Dermis blood vessel endothelial cell (primary cell): ENCODE measurements at places on chromosomes 3 and 15. TPM values are rescaled to one million over a fixed set of nuclear protein-coding genes. Genes with fewer than 3 reads are reported as not detected.

Gene YEATS2
- total RNA-seq = 40.8 and 41.1 TPM in 2 replicates

Gene SHC4
- 0.17 and 0.23 TPM in 2 replicates for total RNA-seq

Gene CPA3
- total RNA-seq = 0.68 TPM in 1 of 2 replicates, not detected in the other

Gene ATOSA
- total RNA-seq = 66.3 and 66.5 TPM in 2 replicates

Gene CCDC33
- total RNA-seq = 0.05 TPM in 1 of 2 replicates, not detected in the other

Gene MESP2
- 0.28 TPM in 1 of 2 replicates, not detected in the other for total RNA-seq

Gene CEP63
- 14.0 and 17.5 TPM in 2 replicates for total RNA-seq

Gene SERPINI2
- not detected in 2 replicates for total RNA-seq

Gene SLC15A2
- total RNA-seq = 0.33 and 0.34 TPM in 2 replicates

Gene TUBGCP4
- 15.3 and 15.7 TPM in 2 replicates for total RNA-seq

Gene HHATL
- not detected in 2 replicates for total RNA-seq

Gene RHOV
- 0.17 TPM in 1 of 2 replicates, not detected in the other for total RNA-seq

Gene FSIP1
- total RNA-seq = 0.37 and 0.85 TPM in 2 replicates

Gene GOLGA8J
- total RNA-seq = 0.17 TPM in 1 of 2 replicates, not detected in the other

Gene EIF4E3
- 2.5 and 2.6 TPM in 2 replicates for total RNA-seq

Gene POPDC2
- 0.33 and 1.7 TPM in 2 replicates for total RNA-seq

Gene SI
- not detected in 2 replicates for total RNA-seq

Gene SERINC4
- not detected in 2 replicates for total RNA-seq

Gene SLC28A2
- not detected in 2 replicates for total RNA-seq
